ENCODE measurements at places on chromosomes 16 and 17.

GRCh38 chr16:11084876-11085485, 140.6 kb downstream of the CLEC16A start:
- no peak for DNase-seq

DNA sequence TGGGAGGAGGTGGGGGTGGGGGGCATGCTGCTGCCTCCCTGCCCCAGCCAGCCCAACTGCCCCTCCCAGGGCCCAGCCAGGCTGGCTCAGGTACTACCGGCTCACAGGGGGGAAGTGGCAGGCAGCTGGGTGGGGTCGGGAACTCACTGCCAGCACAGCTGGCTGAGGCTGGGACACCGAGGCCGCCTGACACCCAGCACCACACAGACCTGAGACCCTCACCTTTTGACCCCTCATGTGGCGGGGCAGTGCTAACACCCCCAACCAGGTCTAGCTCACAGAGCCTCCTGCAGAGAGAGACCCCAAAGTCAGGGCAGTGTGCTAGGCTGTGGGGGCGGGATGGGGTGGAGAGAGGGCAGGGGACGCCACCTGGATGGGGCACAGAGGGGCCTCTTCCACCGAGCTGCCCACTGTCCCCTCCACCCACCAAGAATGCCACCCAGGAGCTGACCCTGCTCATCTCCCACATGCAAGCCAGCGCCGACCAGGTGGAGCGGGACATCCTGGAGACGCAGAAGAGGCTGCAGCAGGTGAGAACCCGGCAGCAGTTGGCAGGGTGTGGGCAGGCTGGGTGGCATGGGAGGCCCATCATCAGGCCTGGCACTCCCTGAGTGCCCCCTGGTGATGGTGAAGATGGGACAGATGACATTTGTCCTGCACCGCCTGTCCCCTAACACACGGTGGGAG, 3.0 kb downstream of the EVPLL start:
- DNase-seq, result no peak

GRCh38 chr17:74512624-74513091, 18.6 kb downstream of the CD300LB start:
- DNase-seq, result no peak

- DNase-seq, result no peak
Measured at GRCh38 chr16:71344315-71344905, 14.1 kb upstream of the CALB2 start.

GRCh38 chr17:34015253-34015652, 239.8 kb upstream of the CCL2 start:
- no peak for DNase-seq

DNA sequence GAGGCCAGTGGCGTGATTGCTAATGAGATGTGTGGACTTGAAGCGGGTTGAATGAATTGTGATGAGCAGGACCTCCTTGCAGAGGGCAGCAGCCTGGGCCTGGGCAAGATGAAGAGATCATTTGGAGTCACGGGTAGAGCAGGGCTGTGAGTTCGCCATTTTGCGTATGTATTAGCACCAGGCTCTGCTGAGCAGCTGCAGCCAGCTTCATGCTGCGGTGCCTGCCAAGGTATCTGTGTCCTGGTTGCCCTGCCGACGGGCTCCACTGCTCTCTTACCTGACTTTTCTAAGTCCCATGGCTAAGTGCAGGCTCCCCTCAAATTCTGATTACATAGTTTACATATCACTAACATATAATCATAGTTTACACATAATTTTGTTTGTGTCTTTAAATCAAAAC, 295.7 kb downstream of the SNX29 start:
- DNase-seq, result no peak

- peak; percentile 38 for DNase-seq
Measured at GRCh38 chr16:12500771-12501170, 302.9 kb downstream of the CPPED1 start.
